ENCODE measurements at places on chromosomes 6 and 20.

DNA sequence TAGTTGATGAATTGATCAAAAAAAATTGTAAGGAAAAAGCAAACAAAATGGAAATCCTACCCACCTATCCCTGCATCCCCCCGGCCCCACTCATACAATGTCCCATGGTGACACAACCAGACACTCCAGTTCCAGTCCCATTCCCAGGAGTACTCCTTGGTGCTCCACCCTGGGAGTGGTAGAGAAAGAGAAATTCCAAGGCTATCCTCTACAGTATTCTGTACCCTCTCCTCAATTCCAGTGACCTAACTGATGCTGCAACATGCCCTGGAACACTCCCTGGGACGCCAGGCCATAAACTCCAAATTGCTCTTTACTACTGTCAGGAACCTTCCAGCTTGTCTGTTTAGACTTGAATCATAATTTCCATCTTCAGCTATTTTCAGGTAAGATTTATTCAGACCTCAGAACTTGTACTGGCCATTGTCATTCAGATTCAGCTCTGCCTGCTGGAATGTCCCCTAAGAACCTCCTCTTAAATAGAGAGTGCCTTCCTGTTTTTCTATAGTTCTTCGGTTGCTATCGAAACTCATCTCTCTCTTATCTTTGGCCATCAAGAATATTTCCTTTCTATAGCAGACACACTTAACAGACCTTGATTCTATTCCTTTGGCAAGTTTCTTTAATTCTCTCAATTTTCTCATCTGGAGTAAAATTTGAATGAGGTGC lies 8.7 kb downstream of the GPX6 start:
- DNase-seq = no peak

GRCh38 chr6:90219209-90219985 lies 77.2 kb downstream of the BACH2 start:
- no peak for DNase-seq

- DNase-seq = no peak
Measured at GRCh38 chr6:22470454-22471131, 98.8 kb upstream of the HDGFL1 start.

DNA sequence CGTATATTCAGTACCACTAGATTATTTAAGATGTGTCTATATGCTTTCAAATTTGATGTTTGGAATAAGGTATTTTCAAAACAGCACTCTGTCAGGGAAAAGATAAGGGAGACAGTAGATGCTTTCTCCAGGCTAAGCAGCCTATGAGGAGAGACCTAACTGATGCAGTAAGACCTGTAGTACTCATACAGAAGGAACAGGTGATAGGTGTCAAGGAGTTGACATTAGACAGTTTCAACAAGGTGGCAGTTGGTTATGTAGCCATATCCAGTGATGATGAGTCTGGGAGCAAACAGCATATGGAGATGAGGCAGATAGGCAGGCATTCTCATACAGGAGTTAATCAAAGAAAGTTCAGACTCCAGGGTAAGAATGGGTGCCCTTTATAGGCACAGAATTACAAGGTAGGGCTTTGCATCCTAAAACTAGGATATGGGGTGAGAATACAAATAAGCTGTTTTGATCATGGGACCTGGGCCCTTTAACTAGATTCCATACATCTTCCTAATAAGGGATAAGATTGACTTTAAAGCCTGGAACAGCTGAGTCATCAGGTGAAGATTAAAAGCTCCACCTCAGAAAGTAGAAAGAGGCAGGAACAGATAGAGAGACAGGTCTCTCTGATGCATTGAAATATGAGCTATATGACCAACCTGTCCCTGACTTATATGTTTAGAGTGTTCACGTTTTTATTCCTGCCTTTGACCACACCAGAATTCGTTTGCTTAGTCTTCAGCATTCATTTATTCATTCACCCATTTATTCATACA lies 7.9 kb downstream of the RSPH4A start:
- no peak for DNase-seq

- DNase-seq = peak; percentile 12
Measured at GRCh38 chr20:16801919-16802651, 53.9 kb downstream of the OTOR start.

- no peak for DNase-seq
Measured at GRCh38 chr20:48656661-48657211, 171.1 kb downstream of the PREX1 start.

DNA sequence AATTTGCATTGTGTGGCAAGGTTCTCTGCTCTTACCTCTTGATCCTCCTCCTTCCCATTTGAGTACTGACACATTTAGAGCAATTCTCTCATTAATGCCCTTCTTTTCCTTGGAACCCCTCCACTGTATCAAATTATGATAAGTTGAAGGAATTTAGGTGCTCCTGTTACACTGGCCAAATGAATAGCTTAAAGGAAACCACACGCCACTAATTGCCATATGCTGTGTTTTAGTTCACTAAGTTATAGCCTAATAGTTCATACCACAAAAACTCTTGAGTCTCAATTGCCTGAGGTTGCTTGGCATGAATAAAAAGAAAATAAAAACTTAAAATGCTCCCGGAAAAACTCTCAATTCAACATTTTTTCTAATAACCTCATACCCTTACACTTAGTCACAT lies 1239.3 kb downstream of the EPHA7 start:
- DNase-seq = no peak

GRCh38 chr20:51700809-51701285 lies 67.3 kb downstream of the ATP9A start:
- peak; percentile 26 for DNase-seq

DNA sequence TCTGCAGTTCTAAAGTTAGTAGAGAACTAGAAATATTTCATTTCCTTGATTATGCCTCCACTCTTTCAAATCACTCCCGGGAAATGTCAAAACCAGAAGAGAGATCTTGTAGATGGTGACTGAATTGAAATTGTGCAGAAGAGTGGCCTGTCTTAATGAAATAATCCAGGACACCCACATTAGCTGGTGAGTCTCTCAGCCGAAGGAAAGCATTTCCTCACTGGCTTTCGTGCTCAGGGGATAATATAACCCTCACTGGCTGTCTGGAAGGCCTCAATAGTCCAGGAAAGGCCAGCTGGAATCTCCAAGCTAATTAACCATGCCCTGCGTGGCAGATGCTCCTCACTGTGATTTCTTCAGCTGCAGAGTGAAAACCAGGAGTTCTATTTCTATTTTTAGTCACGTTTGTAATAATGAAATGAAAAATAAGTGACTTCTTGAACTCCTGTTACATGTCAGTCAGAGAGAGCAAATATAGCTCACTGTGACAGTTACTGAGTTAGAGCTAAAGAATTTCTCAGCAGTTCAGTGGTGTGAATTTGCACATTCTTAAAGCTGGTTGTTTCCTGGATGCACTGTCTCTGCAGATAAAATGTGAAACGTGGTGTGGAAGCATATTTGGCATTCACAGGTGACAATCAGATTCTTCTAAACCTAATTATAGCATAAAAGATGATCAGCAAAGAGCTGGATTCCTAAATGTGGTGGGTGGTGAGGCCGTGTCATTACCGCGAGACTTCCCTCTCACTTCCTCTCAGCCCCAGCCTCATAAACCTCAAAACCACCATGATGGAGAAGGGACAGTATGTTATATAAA lies 211.7 kb downstream of the LMBRD1 start:
- DNase-seq = peak; percentile 5

DNA sequence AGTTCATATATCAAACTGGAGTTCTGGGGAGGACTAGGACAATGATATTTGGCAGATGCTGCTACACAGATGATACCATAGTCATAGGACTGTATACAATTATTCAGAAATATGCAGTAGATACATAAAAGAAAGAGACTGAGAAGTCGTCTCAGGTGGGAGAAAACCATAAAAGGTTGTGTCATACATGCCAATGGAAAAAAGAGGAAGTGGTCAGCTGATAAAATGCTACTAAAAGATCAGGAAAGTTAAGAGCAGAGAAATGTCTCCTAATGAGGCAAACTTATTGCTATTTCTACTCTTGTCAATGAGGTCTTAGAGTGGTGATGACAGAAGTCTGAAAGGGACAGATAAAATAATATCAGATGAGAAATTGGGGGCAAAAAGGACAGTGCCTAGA lies 407.6 kb downstream of the COL12A1 start:
- DNase-seq = no peak

DNA sequence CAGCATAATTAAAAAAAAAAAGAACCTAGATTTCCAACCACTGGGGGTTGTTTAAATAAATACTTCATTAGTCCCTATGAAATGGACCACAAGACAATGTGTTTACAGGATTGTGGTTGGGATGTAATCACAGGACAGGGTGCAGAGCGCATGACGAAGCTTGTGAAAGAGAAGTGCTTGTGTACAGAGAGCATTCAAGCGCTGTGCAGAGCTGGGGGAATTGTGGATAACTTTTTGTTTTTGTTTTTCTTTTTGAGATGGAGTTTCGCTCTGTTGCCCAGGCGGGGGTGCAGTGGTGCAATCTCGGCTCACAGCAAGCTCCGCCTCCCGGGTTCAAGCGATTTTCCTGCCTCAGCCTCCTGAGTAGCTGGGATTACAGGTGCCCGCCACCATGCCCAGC lies 22.3 kb downstream of the LAMA5 start:
- DNase-seq = no peak

- DNase-seq = no peak
Measured at GRCh38 chr6:20870493-20870892, 336.2 kb downstream of the CDKAL1 start.

- DNase-seq = no peak
Measured at GRCh38 chr20:18638768-18639167, 50.9 kb downstream of the DTD1 start.

- DNase-seq = no peak
Measured at GRCh38 chr6:56992703-56993102, 37.8 kb downstream of the BEND6 start.

DNA sequence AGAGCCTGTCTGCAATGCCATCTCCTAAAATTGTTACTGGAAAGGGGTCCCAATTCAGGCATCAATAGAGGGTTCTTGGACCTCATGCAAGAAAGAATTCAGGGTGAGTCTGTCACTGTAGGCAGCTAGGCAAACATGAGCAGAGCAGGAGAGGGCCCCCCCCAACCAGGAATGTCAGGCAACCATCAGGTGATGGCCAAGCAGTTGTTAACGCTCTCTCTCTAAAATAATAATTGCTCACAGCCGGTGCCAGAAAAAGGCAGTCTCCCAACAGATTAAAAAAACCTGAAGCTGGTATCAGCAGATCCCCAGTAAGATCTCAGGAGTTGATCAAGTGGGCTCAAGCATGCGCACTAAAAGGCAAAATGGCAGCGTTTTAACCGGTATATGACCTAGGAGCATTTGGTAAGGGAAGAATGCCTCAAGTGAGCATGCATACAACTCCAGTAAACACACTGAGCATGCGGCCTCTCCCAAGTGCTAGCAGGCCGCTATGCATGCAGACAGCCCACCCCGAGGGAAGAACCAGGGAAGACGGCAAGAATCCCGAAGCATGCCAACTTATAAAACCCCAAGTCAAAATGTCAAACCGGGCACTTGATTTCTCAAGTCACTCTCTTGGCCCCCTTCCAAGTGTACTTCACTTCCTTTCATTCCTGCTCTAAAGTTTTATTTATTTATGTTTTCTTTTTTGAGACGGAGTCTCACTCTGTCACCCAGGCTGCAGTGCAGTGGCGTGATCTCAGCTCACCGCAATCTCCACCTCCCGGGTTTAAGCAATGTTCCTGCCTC lies 44.0 kb upstream of the RNGTT start:
- DNase-seq = no peak

DNA sequence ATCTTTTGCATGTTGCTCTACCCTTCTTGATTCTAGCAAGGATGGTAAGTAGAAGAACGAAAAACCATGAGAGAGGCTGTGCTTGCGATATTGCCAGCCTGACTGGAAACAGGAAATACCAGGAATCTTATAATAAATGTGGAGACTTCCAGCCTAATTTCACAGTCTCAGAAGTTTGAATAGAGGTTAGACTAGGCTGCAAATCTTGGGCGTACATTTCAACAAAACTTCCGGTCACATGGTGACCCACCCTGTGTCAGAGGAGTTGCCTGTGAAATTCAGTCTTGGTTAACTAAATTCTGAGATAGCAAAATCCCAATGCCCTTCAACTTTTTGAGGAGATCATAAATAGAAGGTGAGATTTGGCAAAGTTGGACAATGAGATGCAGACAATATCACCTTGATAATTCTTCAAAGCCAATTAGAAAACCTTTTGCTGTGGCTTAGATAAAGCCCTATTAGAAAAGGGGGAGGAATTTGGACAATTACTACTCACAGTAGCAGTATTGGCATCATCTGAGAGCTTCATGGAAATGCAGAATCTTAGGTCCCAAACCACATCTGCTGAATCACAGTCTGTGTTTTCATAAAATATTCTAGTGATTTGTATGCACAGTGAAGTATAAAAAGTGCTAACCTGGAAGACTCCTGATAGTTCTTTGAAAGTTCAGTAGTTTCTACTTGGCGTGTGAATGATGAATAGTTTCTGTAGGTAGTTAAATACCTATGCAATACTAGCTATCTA lies 262.0 kb upstream of the JAG1 start:
- DNase-seq = no peak

GRCh38 chr6:162722633-162723032 lies 4.9 kb downstream of the PRKN start:
- no peak for DNase-seq

- DNase-seq = no peak
Measured at GRCh38 chr20:13821876-13822275, 37.0 kb downstream of the NDUFAF5 start.

DNA sequence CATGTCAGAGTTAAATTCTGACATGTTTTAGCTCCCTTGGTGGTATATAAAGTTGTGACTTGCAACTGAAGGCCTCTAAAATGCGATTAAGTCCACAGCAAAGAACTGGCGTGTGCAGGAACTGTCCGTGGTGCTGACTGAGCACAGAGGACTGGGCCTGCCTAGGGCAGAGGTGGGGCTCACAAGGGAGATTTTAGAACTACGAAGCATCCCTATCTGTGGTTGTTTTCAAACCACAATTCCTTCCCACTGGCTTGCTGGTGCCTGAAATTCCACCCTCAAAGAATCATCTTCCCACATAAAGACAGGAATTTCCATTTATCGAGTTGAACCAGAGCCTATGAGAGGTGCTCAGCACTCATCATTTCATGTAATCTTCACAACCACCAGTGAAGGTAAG lies 30.1 kb downstream of the RIMS4 start:
- peak; percentile 26 for DNase-seq

GRCh38 chr20:7893014-7893730 lies 47.1 kb downstream of the HAO1 start:
- DNase-seq = no peak

DNA sequence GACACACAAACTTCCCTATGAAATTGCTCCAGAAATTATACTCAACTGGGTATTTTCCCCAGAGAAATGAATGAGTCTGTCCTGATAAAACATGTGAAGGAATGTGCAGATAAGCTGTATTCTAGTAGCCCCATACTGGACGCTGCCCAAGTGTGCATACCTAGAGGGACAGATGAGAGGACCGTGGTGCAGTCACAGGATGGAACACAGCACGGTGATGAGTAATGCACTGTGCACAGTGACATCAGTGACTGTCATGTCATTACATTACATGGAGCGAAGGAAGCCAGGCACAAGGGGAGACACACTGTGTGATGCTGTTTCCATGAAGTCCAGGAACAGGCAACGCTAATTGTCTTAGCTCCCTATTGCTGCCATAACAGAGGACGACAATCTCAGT lies 155.5 kb downstream of the CDH4 start:
- DNase-seq = no peak

- no peak for DNase-seq
Measured at GRCh38 chr6:30219244-30219643, 6.0 kb upstream of the TRIM26 start.

GRCh38 chr6:128870746-128871145 lies 12.2 kb upstream of the LAMA2 start:
- DNase-seq = no peak
